PC-3 (cell line): ENCODE measurements at places on chromosomes 16 and 17. TPM values are rescaled to one million over a fixed set of nuclear protein-coding genes. Genes with fewer than 3 reads are reported as not detected.
A peak's percentile ranks its signal among the peaks of the same experiment; 100 is the strongest.

GRCh38 chr16:71311553-71312158 is 22.5 kb upstream of the CMTR2 start:
- H3K27me3 ChIP-seq: no peaks in the 10 kb centered on the region
- H3K4me3 ChIP-seq: no peak overlapping the region
- H3K36me3 ChIP-seq: no peaks in the 10 kb centered on the region; the same call in 1 of the 2 replicates
- H3K4me1 ChIP-seq: no peaks in the 10 kb centered on the region
- DNase-seq: peak; percentile 17
- no peak overlapping the region for H3K27ac ChIP-seq

DNA sequence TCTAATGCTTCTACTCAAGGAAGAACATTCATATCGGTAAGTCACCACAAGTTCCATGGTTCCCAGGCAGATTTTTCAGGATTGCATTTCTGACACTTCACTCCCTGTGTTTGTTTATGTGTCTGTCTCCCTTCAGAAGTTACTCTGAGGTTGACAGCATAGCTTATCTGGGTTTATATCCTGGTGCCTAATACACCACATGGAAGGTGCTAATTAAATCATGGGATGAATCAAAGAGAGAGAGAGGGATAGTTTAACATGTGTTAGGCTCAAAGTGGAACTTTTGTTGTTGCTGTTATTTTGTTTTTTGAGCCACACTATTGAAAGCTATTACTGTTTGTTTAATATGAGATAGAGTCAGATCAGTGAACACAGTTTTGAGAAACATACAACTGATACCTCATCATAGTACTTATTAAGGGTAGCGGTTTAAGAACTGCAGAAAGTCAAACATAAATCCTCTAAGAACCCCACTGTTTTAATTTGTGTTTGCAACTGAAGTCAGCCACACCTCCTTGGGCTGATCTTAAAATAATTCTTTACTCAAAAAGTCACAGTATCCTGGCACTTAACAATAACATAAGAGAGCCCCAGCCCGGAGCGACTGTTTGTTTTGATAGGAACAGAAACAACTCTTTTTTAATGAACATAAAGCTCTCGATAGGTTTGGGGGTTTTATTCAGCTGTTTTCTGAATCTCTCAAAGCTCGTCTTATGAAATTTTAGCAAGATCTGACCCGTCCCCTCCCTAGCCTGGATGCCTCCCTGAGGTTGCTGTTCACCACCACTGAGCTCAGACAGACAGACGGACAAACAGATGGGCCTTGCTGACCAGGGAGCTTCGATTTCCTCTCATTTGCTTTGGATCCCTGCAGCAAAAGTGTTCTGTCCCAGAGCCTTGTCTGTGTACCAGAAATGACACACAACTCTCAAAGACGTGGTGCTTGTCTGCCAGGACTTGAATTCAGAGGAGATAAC is 98.3 kb upstream of the MYOCD start:
- H3K4me1 ChIP-seq: no peaks in the 10 kb centered on the region
- no peak overlapping the region for H3K4me3 ChIP-seq
- peaks cover 15% of the 10 kb centered on the region; the same call in 1 of the 2 replicates for H3K27me3 ChIP-seq
- no peaks in the 10 kb centered on the region for H3K36me3 ChIP-seq
- DNase-seq: no peak

DNA sequence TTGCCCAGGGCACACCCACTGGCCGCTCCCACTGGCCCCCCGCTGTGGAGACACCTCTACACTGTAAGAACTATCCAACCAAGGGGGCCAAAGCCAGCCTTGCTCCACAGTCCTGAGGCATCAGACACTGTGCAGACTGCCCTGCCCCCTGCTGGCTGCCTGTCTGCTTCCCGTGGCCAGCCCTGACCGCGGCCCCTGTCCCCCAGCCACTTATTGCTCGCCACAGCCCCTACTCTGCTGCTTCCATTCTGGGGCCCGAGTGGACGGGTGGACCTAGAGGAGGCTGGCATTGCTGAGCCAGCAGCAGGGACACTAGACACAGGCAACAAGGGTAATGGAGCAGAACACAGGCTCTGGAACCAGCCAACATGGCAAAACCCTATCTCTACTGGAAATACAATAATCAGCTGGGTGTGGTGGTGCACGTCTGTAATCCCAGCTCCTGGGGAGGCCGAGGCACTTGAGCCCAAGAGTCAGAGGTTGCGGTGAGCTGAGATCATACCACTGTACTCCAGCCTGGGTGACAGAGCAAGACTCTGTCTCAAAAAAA is 19.7 kb upstream of the LRRC37A3 start:
- H3K4me3 ChIP-seq: no peak overlapping the region
- no peaks in the 10 kb centered on the region for H3K27me3 ChIP-seq
- H3K27ac ChIP-seq: no peak overlapping the region
- DNase-seq: peak; percentile 51
- H3K4me1 ChIP-seq: peaks cover 24% of the 10 kb centered on the region
- H3K36me3 ChIP-seq: no peaks in the 10 kb centered on the region

- H3K4me3 ChIP-seq: peak overlapping the region; percentile 67
- H3K4me1 ChIP-seq: peaks cover 37% of the 10 kb centered on the region
- H3K36me3 ChIP-seq: no peaks in the 10 kb centered on the region
Measured at GRCh38 chr17:81365148-81365600, 30.1 kb upstream of the BAHCC1 start.

GRCh38 chr17:60664022-60664421 is 13.6 kb upstream of the BCAS3 start:
- H3K4me1 ChIP-seq: no peaks in the 10 kb centered on the region
- peaks cover 6% of the 10 kb centered on the region; the same call in 1 of the 2 replicates for H3K36me3 ChIP-seq
- DNase-seq: no peak
- no peak overlapping the region for H3K4me3 ChIP-seq

- H3K27ac ChIP-seq: peak overlapping the region; percentile 38
- DNase-seq: no peak
- peaks cover 13% of the 10 kb centered on the region for H3K36me3 ChIP-seq
- no peaks in the 10 kb centered on the region for H3K27me3 ChIP-seq
Measured at GRCh38 chr17:78359321-78359996, 418 bp downstream of the SOCS3 start.

DNA sequence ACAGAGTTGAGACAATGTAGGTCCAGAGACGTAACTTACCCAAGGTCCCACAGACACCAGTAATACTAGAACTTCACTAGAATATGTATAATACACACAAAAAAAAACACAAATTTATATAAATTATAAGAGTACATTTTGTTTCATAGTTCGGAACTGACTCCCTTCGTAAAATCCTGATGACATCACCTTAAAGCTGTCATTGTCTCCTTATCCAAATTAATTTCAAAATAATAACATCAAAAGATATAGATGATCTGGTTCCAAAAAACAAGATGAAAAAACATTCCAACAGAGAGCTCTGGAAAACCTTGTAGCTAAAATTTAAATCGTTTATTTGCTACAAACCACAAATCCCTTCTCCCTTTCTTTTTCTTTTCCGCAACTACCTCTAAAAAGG is 10.0 kb downstream of the FBXL20 start:
- H3K27me3 ChIP-seq: no peaks in the 10 kb centered on the region
- DNase-seq: no peak
- no peak overlapping the region for H3K4me3 ChIP-seq
- no peaks in the 10 kb centered on the region for H3K36me3 ChIP-seq
- H3K4me1 ChIP-seq: no peaks in the 10 kb centered on the region
- H3K27ac ChIP-seq: no peak overlapping the region

DNA sequence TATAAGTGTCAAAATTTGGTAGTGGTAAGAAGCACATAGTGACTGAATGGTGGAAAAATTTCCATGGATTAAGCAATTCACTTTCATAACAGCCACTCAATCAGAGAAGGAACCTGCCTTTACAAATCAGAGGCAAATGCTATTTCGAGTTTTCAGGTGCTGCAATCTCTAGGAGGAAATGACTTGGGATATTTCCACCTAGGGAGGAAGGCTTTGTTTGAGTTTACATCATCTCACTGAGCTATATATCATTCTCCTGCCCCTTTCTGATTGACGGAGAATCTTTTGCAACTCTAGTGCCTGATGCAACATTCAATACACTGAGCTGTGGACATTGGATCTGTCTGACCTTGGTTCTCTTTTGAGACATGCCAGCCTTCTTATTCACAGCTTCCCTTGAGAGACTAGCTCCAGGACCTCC is 26.3 kb downstream of the MARCHF10 start:
- no peak overlapping the region for H3K4me3 ChIP-seq
- no peaks in the 10 kb centered on the region for H3K27me3 ChIP-seq
- peaks cover 52% of the 10 kb centered on the region for H3K4me1 ChIP-seq
- no peak overlapping the region for H3K27ac ChIP-seq
- H3K36me3 ChIP-seq: no peaks in the 10 kb centered on the region

DNA sequence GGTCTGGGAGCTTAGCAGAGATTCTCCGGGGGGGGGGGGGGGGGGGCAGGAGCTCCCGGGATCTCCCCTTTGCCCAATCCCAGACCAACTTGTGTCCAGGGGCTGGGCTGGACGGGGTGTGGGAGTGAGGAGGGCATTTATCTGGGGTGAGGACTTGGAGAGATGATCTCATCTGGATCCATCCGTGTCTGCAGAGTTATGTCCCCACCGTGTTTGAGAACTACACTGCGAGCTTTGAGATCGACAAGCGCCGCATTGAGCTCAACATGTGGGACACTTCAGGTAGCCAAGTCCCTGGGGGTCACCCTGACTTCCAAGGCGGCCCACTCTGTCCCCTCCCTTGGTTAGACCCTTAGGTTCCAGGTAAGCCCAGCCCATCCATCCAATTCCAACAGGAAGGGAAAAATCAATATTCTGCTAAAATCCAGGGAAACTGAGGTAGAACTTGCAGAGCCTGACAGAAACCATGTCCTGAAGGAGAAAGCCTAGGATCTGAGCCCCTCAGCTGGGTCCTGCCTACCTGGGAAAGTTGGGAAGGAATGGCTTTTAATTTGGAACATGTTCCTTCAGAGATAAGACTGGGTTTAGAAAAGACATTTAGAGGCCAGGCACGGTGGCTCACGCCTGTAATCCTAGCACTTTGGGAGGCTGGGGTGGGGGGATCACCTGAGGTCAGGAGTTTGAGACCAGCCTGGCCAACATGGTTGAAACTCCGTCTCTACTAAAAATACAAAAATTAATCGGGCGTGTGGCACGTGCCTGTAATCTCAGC is 921 bp downstream of the RND2 start:
- peaks cover 3% of the 10 kb centered on the region for H3K4me1 ChIP-seq
- H3K36me3 ChIP-seq: no peaks in the 10 kb centered on the region
- no peak overlapping the region for H3K27ac ChIP-seq
- no peak overlapping the region for H3K4me3 ChIP-seq
- H3K27me3 ChIP-seq: no peaks in the 10 kb centered on the region

- H3K27me3 ChIP-seq: no peaks in the 10 kb centered on the region
- no peak overlapping the region for H3K4me3 ChIP-seq
- DNase-seq: peak; percentile 56
- H3K27ac ChIP-seq: no peak overlapping the region
- H3K36me3 ChIP-seq: peaks cover 5% of the 10 kb centered on the region; the same call in 1 of the 2 replicates
- peaks cover 6% of the 10 kb centered on the region; the same call in 1 of the 2 replicates for H3K4me1 ChIP-seq
Measured at GRCh38 chr17:64183815-64184214, 53.9 kb upstream of the ERN1 start.

DNA sequence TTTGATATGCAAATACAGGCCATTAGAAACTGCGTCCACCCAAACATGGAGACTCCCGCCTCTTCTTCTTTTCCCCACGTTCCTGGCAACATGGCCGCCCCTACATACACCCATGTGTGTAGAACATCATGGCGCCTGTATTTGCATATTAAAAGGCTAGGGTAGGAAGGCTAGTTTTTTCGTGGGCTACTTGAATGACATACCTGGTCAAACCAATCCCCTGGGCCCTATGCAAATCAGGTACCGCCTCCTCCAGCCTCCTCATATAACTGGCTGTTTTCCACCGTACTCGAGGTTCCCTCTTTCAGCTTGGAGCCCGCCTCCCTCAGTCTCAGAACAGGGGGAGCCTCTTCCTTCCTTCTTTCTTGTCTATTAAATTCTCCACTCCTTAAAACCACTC is 840 bp upstream of the CD300LB start:
- DNase-seq: no peak
- no peak overlapping the region for H3K4me3 ChIP-seq
- H3K27me3 ChIP-seq: peaks cover 65% of the 10 kb centered on the region

DNA sequence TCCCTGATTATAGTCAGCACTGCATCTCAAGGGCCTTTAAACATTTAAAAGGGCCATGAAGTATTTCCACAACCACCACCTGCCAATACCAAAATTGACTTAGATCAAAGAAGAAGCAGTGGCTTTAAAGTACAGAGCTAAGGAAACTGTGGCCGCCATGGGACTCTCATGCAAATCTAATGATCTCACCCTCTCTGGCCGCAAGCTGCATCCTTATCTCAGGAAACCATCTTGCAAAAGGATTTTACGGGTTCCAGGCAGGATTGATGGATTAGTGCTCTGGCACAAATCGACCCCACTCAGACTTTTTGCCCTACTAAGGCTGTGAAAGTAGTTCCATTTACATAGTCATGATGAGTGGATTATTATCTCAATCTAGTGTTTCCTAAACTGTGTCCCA is 22.6 kb downstream of the CDRT4 start:
- peak; percentile 40 for DNase-seq
- H3K27me3 ChIP-seq: no peaks in the 10 kb centered on the region
- no peak overlapping the region for H3K4me3 ChIP-seq
- H3K27ac ChIP-seq: no peak overlapping the region
- H3K4me1 ChIP-seq: no peaks in the 10 kb centered on the region
- no peaks in the 10 kb centered on the region for H3K36me3 ChIP-seq

- H3K36me3 ChIP-seq: no peaks in the 10 kb centered on the region
- peak; percentile 55 for DNase-seq
- no peaks in the 10 kb centered on the region for H3K27me3 ChIP-seq
- no peaks in the 10 kb centered on the region for H3K4me1 ChIP-seq
- no peak overlapping the region for H3K27ac ChIP-seq
- no peak overlapping the region for H3K4me3 ChIP-seq
Measured at GRCh38 chr16:66344533-66345145, 21.9 kb upstream of the CDH5 start.

DNA sequence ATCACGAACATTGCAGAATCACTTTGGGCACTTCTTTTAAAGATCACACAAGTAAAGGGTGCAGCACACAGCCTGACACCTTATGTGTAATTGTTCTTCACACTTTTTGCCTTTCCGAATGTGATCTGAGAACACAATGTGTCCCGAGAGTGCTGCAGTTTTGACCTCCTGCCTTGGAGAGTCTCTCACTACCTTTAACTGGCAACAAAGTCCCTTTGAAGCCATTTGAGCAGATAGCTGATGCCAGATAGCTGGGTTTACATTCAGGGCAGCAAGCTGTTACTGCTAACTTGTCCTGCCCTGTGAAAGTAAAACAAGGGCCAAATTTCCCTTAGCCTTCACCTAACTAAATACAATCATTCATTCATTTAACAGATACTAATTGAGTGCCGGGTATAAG is 411.0 kb upstream of the DYNLRB2 start:
- no peaks in the 10 kb centered on the region for H3K36me3 ChIP-seq
- H3K27ac ChIP-seq: no peak overlapping the region
- H3K4me3 ChIP-seq: no peak overlapping the region
- peaks cover 4% of the 10 kb centered on the region; the same call in 1 of the 2 replicates for H3K27me3 ChIP-seq
- H3K4me1 ChIP-seq: no peaks in the 10 kb centered on the region

DNA sequence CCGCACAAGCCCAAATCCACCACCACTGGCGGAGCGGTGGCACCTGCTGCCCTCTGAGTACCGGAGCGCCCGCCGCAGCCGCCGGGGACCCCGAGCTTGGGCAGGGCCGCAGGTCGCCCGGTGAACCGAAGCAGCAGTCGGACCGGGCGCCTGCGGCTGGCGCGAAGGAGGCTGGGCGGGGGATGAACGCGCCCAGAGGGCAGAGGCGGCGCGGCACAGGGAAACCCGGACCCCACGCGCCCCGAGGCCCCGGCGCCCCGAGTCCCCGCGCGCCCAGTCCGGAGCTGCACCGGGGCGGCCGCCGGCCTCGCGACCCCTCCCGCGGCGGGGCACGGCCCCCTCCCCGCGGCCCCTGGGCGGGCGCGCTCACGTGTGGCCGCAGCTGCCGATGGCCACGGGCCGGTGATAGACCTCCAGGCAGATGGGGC is 393 bp downstream of the RNF166 start:
- DNase-seq: no peak
- no peaks in the 10 kb centered on the region for H3K27me3 ChIP-seq
- H3K4me1 ChIP-seq: peaks cover 11% of the 10 kb centered on the region

The LHX1 gene
- total RNA-seq: not detected in 2 replicates

The PSMB10 gene
- total RNA-seq: 51.3 and 52.0 TPM in 2 replicates

The ABCC6 gene
- 0.73 TPM in 1 of 2 replicates, not detected in the other for total RNA-seq

The SLC38A10 gene
- total RNA-seq: 77.8 and 118 TPM in 2 replicates

The ACTG1 gene
- total RNA-seq: 4,503 and 4,798 TPM in 2 replicates
